ENCODE measurements at places on chromosomes 16 and 17.

GRCh38 chr17:79655672-79656290 is 44.9 kb upstream of the RBFOX3 start:
- DNase-seq, result no peak

- no peak for DNase-seq
These were observed 81.5 kb downstream of the AMFR start for GRCh38 chr16:56343661-56344517.

GRCh38 chr16:87762071-87762571 is 3.7 kb downstream of the KLHDC4 start:
- no peak for DNase-seq

DNA sequence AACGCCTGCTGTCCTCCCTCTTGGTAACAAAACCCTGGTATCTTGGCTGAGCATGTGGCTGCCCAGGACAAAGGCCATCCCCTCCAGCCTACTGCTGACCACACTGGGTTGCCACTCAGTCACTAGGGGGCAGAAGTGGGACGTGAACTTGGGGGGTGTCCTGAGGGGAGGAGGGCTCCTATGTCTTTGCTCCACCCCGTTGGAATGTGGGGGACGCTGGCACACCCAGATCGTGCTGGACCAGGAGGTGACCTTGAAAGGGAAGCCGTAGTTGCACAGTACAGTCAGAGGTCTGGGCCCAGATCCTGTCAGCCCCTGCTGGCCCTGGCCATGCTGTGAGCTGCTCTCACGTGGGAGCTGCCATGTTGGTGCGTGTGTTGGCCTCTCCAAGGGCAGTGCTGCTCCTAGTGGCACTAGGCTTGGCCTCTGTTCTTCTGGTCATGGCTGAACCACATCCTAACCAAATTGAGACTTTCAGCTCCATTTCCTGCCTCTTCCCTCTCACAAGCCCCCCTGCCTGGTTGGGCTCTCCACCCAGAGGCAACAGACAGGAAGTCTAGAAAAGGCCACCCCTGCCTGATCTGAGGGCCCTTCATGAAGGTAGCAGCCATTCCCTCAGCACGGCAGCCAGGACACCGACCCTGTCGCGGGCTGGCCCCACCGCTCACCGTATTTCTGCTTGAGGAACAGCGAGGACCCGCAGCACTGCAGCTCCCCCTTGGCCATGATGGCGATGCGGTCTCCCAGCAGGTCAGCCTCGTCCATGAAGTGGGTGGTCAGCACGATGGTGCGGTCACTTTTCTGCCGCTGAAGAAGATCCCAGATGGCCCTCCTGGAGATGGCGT is 29.0 kb upstream of the RNPS1 start:
- peak; percentile 41 for DNase-seq

DNA sequence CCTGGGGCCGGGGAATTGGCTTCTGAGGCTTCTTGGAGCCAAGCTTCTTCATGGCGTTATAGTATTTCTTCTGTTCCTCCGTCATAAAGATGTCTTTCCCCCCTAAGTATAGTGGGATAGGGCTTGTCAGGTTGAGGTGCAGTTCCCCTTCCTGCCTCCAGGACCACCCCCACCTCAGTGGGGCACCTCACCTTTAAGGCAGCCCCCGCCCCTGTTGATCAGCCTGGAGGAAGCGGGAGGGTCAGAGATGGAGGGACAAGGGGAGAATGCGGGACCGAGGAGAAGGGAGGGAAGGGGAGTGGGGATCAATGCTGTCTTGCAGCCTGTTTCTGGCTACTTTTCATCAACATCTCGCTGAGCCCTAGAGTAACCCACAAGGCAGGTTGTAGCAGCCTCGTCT is 11.6 kb upstream of the CD79B start:
- DNase-seq, result no peak

- no peak for DNase-seq
These were observed 23.0 kb downstream of the TMC6 start for GRCh38 chr17:78105551-78105950.

DNA sequence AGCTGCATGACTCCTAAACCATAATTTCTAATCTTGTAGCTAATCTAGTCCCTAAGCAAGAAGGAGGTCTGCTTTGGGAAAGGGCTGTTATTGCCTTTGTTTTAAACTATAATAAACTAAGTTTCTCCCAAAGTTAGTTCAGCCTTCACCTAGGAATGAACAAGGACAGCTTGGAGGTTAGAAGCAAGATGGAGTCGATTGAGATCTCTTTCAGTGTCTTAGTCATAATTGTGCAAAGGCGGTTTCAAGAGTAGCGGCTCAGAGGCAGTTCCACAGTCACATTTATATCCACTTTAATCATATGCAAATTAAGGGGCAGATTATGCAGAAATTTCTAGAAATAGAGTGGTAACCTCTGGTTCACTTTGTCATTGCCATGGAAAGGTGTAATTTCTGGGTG is 17.4 kb downstream of the DRC7 start:
- no peak for DNase-seq

Measured in hepatic stellate cell (primary cell).